Activated CD4-positive, alpha-beta T cell treated with anti-CD3 and anti-CD28 coated beads, Interleukin-10, Interleukin-2, amounts not matched to agents 100 ng/mL and 50 ng/mL, durations not matched to agents 16 hours and 8 hours (primary cell): ENCODE measurements at places on chromosomes 16 and 17.
A peak's percentile ranks its signal among the peaks of the same experiment; 100 is the strongest.

- DNase-seq: no peak
These were observed 30.2 kb upstream of the GUCY2D start for GRCh38 chr17:7972131-7972785.

DNA sequence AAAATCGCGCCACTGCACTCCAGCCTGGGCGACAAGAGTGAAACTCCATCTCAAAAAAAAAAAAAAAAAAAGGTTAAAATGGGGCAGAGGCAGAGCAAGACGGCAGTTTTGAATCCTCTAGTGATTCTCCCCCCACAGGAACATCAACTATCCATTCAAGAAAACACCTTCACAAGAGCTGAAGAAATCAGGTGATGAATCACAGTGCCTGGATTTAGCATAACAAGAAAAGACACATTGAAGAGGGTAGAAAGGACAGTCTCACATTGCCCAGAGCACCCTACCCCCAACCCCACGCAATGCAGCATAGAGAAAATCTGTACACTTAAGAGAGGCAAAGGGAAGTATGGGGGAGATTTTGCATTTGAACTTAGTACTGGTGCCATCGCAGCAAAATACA lies 28.8 kb upstream of the RNF43 start:
- no peak for DNase-seq

GRCh38 chr17:45155483-45155882 lies 6.2 kb upstream of the HEXIM2 start:
- no peak for DNase-seq

- no peak for DNase-seq
These were observed 156.0 kb downstream of the GSG1L start for GRCh38 chr16:27907457-27907972.

DNA sequence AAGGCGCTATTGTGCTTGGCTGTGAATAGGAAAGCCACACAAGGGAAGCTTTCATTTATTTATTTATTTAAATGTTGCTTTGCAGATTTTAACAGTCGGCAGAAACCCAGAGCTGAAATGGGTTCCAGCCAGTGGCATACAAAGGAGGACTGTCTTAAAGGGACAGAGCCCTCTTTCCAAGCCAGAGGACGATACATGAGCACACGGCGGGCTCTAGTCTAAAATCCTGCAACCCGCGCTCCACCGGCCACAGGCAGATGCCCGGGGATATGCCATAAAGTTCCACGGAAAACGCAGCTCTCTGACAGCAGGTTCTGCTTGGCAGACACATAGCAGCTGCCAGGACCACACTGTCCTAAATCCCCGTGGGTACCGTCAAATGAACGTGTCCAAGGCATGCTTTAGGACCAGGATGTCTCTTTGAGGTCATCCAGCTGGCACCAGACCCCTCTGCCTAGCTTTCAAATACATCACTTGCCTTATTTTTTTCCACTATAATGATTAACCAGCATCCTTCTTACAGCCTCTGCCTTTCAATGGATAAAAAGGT lies 64.6 kb downstream of the CYTH1 start:
- no peak for DNase-seq

GRCh38 chr16:63612462-63613227 lies 1509.2 kb downstream of the CDH11 start:
- DNase-seq: no peak

DNA sequence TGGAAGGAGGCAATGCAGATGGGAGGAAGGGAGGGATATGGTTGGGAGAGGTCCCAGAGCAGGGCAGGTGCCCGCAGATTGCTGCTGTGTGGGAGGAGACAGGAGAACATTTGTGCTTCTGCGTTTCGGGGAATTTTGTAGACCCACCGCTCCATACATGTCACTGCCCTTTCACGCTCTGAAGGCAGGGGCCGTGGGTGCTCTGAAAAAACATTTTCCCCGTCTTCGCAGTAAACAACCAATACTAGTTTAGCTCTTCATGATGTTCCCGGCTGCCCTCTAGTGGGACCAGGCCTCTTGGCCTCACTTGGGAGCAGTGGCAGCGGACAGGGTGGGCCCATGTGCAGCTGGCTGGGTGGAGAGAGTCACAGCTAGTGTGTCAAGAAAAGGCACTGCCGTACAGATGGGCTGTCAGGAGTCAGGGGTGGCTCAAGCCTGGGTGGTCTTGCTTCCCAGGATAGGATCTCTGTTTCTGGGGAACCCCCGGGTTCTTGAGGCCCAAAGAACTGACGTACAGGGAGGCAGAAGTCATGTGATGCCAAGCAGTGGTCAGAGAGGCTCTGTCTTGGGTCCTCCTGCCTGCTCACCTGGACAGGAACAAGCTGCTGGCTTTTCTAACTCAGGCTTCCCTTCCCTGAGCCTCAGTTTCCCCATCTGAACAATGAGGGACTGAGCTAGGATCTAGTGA lies 46.5 kb upstream of the CPNE2 start:
- DNase-seq: no peak

DNA sequence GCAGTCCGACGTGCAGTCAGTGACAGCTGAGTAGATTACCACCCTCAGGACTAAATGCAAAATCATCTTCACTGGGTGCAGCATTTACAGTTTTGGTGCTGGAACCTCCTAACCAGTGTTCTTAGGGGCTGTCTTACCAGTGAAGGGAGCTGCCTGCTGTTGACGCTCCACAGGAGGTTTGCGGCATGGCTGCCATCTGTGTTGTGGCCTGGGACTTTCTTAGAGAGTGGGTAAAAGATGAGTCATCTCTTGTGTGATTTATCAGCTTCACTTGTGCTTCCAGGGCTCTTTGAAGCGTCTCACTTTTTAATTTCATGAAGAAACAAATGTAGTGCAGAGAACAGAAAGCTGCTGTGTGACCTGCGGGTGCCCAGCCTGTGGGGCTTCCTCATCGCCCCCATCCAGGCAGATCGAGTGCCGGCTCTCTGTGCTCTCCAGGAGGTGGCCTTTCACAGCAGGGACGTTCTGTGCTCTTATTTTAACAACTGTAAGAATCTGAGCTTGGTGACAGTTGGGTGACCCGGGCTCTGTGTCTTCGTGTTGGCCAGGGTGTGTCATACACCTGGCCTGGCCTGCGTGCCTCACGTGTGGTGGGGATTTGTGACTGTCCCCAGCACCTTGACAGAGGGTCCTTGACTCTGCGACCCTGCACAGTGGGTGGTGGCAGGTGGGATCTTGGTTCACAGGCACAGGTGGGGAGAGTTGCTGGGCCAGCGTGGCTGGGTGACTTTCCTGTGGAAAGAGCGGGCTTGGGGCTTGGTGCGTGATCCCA lies 24.3 kb upstream of the ZNF750 start:
- peak; percentile 96 for DNase-seq

DNA sequence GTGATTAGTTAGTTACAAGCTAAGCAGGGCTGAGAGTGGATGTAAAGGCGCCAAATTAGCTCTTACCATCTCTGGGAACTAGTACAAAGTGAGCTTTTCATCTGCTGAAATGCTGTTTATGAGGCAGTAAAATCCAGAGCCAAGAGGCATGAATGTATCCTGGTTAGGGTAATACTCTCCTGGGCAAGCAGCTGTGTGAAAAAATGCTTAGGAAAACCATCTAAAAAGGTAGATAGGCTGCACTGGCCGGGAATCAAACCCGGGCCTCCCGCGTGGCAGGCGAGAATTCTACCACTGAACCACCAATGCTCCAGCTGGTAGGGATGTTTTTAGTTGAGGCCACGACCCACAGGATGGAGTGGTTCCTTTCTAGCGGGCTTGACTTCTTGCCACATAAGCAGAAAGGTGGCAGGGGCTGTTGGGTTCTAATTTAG lies 23.0 kb downstream of the VAC14 start:
- DNase-seq: no peak

DNA sequence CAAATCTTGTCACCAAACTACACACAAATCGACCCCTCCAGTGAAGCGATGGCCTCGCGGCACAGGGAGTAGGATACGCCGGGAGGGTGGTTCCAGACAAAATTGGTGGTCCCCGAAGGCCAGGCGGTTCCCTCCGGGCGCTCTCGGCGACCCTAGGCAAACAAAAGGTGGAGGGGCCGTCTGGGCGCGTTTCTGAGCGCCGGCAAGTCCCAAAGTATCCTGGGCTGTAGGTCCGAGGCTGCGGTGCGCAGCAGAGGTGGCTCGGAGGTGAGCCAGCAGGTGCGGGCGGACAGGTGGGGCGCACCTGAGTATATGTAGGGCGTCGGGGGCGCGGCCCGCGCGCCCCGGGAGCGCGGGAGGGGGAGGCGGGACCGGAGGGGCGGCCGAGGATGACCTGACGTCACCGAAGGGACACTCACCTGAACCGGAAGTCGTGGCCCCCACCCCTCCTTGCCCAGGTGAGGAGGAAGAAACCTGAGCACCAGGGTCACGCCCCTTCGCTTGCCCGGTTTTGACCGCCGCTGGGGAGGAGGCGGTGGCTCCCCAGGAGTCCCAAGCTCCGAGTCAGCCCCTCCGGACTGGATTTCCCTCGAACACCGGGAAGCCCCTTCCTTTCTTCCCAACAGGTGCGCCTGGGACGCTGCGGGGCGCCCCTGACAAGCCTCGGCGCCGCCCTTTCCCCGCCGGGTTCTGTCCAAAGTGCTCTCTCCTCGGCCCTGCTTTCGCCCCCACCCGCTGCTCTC lies at the start of gene CLDN7:
TSS of gene CLDN7 (minus strand) at position 287 of the 743 bp plus-strand sequence. CDS start 435 bp downstream, outside the sequence.
- no peak for DNase-seq

DNA sequence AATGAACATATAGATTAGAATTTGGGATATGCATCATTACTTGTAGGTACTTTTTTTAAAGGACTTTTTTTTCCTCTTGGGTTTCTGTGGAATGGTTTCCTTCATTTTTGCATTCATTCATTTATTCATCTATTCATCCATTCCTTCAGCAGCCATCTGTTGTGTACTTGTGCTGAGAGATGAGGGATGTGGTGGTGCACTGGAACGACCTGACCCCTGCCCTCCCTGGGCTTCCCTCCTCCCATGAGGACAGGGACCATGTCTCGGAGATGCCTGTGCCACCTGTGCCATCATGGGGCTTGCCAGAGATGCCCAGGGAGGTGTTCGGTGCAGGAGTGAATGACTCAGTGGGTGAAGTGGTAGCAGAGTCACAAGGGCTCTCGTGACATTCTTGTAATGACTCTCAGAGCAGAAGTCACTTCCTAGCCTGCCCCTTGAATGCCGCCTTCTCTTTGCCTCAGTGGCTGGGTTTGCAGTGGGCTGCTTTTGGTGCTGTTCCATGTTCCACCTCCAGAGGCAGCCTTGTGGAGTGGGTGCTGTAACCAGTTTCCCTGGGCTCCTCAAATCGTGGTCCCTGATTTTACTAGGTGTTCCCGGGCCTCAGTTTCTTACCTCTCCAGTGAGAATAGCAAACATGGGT lies 43.9 kb downstream of the CLEC16A start:
- peak; percentile 97 for DNase-seq

GRCh38 chr17:15411384-15412198 lies 55.8 kb downstream of the CDRT4 start:
- DNase-seq: no peak

GRCh38 chr17:58325976-58326468 lies 2.6 kb downstream of the TSPOAP1 start:
- peak; percentile 20 for DNase-seq

GRCh38 chr16:15879255-15879811 lies 9.1 kb downstream of the CEP20 start:
- DNase-seq: peak; percentile 29

DNA sequence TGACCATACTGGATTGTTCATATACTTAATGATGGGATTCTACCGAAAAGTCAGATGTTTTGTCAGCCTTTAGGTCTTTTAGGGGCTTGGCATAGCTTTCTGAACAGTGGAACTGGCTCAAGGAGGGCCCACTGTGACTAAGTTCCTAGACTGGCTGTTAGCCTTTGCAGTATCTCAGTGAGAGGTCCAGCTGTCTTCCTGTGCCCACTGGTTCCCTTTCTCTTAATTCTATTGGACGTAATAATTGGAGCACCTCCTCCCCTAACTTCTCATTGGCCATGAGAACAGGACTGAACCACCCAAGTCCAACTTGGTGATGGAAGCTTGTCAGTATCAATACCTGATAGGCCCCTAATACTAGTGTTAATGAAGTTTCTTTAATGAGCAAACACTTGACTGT lies 13.5 kb downstream of the KPNA2 start:
- peak; percentile 13 for DNase-seq

DNA sequence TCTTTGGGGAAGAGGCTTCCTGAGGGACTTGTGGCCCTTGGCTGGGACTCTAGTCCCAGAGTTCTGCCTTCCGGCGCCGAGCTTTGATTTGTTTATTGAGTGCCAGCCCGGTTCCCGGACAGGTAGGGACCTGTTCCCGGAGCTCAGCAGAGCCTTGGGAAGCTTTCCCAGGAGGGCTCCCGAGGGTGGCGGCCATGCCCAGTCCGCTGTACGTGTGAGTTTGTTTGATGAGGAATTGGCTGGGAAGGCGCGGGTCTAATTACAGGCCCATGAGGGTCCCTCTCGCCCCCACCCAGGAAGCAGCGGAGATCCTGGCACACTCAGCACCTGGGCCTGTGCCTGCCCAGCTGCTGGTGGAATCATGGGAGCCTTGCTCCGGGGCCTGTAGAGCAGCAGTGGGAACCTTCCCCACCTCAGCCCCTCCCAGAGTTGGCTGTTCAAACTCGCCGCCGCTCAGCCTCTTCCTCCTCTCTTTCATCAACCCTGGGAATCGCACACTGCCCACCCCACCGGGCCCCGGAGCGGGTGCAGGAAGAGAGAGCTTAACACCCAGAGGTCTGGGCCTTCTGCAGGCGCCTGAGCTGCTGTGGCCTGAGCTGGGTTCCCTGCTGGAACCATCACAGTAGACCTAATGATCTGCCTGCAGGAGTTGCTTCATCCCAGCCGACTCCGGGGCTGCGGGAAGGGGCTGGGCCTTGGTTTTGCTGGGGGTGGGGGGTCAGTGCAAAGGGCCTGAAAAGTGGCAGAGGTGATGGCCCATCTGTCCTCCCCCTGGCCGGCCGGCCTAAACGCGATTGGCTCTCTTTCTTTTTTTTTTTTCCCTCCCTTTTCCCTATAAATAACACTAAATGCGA lies 313.7 kb downstream of the SEC14L1 start:
- peak; percentile 46 for DNase-seq

GRCh38 chr16:77738706-77739558 lies 16.6 kb downstream of the NUDT7 start:
- DNase-seq: no peak
